Prostate gland (tissue), 2 donors: ENCODE measurements at places on chromosomes 2 and 18. TPM values are rescaled to one million over a fixed set of nuclear protein-coding genes. Genes with fewer than 3 reads are reported as not detected.

LINC00305 gene
- not detected for total RNA-seq

DNA sequence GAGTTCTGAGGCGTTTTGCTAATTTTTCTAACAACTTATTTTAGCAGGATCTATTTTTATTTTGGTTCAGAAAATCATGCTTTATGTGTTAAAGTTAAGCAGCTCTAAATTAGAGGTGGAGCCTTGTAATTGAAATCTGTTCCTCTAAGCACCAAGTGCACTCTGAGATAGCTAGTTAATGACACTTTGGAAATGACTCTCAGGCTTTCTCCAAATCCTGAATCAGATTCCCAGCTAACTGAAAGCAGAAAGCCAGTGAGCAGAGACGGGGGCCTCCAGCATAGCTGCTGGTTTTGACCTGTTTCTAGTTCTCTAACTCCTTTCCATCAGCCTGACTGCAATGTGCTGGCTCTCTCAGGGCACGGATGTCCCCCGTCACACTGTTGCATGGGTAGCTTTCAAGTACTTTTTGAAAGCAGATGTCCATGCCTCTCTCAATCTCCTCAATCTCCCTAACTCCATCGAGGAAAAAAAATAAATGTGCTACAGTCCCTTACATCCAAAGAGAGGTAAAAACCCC lies 326.5 kb downstream of the SATB2 start:
- H3K27me3 ChIP-seq = no peaks in the 10 kb centered on the region
- H3K4me1 ChIP-seq = no peaks in the 10 kb centered on the region
- no peak overlapping the region for H3K4me3 ChIP-seq
- no peak for DNase-seq
- H3K27ac ChIP-seq = no peak overlapping the region
- H3K36me3 ChIP-seq = no peaks in the 10 kb centered on the region

DNA sequence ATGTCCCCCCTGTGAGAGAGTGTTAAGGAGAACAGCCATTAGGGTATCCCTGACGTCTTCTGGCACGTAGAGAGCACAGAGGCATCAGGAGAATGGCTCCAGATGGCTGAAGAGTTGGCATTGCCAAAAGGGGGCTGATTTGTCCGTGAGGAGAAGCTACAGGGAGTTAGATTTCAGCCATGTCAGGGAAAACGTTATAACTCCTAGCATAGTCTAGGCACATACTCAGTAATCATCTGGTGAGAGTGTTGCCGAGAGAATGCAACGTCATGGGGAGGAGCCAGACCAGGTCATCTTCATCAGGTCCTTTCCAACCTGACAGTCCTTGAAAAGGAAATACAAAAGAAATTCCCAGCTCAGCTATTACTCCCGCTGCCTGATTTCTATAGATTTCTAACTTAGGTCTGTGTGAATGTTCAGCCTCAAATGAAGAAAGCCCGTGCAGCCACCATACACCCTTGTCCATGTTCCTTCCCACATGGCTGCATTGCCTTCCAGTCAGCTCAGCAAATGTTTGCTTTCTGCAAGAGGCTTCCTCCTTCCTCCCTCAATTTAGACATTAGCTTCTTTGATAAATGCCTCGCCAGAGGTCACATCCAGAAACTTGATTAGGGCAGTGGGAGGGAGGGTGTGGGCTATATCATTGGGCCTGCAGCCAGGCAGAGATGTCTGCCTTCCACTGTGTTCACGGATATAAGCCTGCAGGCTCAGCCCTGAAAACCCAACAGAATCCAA lies 93.0 kb downstream of the STPG4 start:
- no peaks in the 10 kb centered on the region for H3K27me3 ChIP-seq
- H3K4me1 ChIP-seq = no peaks in the 10 kb centered on the region
- no peak overlapping the region for H3K4me3 ChIP-seq
- H3K27ac ChIP-seq = no peak overlapping the region
- H3K36me3 ChIP-seq = no peaks in the 10 kb centered on the region

CLHC1 gene
- 5.4 TPM for total RNA-seq

QPCT gene
- 5.3 TPM for total RNA-seq

MROH2A gene
- total RNA-seq = 2.3 TPM

UGT1A1 gene
- total RNA-seq = 0.11 TPM
